CD4-positive, alpha-beta T cell treated with Interleukin-10 for 1 hour (primary cell): ENCODE measurements at places on chromosomes 3 and 15.

- DNase-seq = no peak
Measured at GRCh38 chr3:15492847-15493360, 28.6 kb downstream of the COLQ start.

- DNase-seq = no peak
Measured at GRCh38 chr3:35737934-35738706, 98.8 kb downstream of the ARPP21 start.

- no peak for DNase-seq
Measured at GRCh38 chr15:58260725-58261267, 122.6 kb downstream of the AQP9 start.

DNA sequence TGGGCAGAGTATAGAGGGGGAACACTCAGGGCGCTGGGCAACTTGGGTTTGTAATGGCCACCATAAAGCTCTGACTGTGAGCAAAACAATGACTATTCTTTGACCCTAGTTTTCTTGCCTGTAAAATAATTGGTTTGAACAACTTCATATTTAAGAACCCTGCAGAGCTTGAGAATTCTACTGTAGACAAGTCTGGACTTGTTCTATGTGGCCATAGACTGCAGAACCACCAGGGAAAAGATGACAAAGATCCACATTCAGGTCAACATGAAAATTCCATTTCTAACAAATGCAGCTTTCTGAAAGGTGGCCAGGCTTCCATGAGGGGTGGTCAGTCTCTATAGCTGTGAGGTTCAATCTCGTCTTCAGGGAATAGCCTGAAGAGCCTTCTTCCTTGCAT is 239.4 kb upstream of the LRRN1 start:
- DNase-seq = no peak

- no peak for DNase-seq
Measured at GRCh38 chr15:60916032-60916678, 312.9 kb downstream of the RORA start.

- DNase-seq = no peak
Measured at GRCh38 chr15:35674873-35675781, 129.2 kb upstream of the DPH6 start.

- no peak for DNase-seq
Measured at GRCh38 chr15:69529961-69530633, 77.5 kb downstream of the RPLP1 start.

GRCh38 chr3:153658136-153658535 is 463.1 kb upstream of the ARHGEF26 start:
- DNase-seq = no peak

GRCh38 chr3:14481646-14482036 is 58.5 kb downstream of the GRIP2 start:
- DNase-seq = no peak

DNA sequence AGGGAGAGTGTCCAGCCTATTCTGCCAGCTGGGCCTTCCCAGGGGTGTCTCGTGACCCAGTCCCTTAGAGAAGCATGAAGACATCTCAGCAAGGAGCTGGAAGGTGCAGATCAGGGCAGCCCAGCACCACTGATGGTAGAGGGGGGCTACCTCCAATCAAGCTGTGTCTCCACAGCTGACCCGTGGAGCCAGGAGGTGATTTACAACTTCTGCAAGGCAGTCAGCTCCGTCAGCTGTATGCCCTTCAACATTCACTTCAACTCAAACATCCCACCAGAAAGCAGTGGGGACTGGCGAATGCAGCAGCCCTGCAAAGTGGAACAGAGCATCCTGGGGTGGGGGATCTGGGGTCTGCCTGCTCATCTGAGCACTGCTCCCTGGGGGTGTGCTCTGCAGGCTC is 32.6 kb upstream of the FRG2C start:
- DNase-seq = no peak

- no peak for DNase-seq
Measured at GRCh38 chr3:194326968-194327217, 24.2 kb downstream of the CPN2 start.

DNA sequence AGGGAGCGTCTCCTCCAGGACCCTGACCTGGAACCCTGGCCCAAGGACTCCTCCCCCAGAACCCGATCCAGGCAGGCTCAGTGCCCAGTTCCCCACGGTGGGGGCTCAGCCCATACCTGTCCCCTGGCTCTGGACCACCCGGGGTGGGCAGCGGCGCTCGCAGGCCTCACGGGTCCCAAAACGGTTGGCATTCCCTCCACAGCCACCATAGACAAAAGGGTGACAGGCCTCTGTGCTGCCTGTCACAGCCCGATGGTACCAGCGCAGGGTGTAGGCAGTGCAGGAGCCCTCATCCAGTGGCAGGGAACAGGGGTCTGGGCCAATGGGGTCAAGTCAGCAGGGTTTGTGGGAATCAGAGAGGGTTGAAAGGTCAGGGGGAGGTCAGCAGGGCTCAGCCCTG is 1.1 kb upstream of the UCN2 start:
- DNase-seq = no peak

- DNase-seq = no peak
Measured at GRCh38 chr3:71537211-71537611, 46.3 kb downstream of the FOXP1 start.

GRCh38 chr3:173932624-173933023 is 535.1 kb downstream of the NLGN1 start:
- DNase-seq = no peak

DNA sequence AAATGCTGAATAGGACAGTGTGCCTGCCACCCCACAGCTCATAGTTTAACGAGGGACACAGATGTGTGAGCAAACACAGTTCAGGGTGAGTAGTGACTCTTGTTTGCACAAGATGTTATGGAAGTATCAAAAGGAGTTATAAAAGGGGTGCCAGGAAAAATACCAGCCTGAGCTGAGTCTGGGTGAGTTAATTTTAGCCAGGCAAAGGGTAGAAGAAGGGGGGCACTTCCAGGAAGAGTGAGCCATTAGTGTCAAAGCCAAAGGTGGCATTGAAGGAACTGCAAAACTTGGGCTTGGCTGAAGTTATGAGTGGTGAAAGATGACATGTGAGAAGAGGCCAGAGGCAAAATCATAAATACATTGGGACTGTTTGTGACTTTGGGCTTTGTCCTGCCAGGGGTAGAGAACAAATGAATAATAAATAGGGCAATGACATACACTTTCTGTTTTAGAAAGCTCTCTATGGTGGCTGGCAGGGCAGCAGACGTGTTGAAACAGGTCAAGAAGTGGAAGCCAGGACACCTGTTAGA is 1.9 kb upstream of the SPPL2A start:
- DNase-seq = no peak

- no peak for DNase-seq
Measured at GRCh38 chr3:190265126-190265525, 57.1 kb downstream of the CLDN1 start.

DNA sequence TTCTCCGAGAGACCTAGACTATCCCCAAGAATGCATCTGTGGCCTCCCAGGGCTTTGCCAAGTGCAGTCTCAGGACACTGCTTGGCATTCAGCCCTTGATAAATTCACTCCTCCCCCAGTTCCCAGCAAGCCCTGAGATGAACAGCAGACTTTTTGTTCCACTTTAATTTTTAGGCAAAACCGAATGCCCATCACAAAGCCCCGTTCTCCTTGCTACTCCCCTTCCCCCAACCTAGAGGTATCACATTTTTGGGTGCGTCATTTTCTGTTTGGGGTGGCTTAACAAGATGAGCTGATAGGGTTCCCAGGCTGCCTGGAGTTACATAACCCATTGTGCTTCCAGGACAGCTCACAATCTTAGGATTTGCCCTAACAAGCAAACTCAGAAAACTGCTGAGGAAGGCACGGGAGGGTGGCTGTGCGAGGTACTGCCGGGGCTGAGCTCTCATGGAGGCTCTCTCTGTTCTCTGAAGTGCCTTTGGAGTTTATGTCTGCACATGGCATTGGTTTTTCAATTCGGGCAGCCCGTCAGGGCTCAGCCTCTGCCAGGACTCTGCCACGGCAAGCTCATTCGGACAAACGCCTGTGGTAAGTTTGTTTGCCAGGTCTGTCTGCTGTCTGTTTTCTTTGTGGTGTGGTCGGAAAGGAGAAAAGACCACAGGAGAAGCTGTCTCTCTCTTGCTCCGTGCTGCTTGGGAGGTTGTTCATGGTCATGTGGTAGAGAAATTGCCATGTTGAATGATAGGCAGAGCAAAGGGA is at the start of gene TRAK1:
Gene TRAK1 (plus strand): TSS at position 385 of the 759 bp plus-strand sequence. CDS start 113 bp downstream, at position 498.
- DNase-seq = no peak

GRCh38 chr15:42338500-42338899 is 20.8 kb upstream of the CAPN3 start:
- no peak for DNase-seq
